ENCODE measurements at places on chromosomes 16 and 17.

- no peak for DNase-seq
Observed at GRCh38 chr16:14121872-14122271, 50.8 kb downstream of the MRTFB start.

DNA sequence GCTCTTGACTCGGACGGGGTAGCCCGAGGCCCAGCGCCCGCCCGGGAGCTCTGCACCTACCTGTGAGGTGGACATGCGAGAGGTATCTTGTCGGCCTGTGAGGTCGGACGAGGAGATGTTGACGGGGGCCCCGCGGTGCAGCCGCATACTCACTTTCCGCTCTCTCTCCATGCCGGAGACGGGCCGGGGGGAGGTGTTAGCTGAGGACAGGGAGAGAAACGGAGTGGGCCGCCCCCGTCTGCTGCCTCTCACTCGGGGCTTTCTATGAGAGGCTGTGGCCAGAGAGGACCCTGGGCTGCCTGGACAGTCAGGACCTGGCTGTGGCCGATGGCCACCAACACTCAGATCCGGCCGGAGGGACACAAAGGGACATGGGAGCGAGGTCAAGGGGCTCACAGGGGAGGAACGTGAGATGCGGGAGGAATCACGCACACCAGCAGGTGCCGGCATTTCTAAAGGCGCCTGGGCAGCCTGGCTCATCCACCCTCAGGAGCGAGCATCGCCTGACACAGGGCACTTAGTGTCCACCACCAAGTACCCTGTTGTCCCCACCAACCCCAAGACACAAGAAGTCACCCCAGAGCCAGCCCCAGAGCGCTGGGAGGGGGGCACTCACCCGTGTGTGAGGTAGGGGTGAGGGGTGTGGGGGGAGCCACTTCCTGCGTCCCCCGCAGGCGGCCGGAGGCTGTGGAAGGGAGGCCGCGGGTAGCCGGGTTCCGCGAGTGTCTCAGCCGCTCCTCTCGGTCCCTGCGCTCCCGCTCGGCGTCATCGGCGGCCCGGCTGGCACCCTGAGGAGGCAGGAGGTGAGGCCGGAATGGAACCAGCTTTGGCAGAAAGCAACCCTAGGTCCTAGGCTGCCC, 20.2 kb downstream of the SLC16A3 start:
- no peak for DNase-seq

DNA sequence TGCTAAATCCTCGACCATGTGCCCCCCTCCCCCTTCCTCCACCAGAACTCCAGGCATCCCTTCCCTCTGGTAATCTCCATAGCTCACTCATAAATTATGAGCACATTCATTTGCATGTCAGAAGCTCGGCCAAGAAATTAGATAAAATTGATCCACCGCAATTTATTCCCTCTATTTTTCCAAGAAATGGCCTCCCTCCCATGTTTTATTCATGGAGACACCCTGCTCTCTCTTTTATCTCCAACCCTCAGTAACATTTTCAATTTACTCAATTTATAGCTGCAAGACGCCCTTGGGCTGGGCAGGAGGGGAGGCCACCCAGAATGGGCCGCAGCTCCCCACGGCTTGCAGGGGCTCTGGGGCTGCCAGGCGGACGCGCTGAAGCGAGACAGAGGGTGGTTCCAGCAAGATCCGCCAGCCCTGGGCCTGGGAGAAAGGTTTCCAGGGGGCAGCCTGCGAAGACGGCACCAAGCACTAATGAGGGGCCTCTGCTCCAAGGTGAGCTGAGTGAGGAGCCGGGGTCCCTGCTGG, 54.7 kb upstream of the ZNF423 start:
- no peak for DNase-seq

DNA sequence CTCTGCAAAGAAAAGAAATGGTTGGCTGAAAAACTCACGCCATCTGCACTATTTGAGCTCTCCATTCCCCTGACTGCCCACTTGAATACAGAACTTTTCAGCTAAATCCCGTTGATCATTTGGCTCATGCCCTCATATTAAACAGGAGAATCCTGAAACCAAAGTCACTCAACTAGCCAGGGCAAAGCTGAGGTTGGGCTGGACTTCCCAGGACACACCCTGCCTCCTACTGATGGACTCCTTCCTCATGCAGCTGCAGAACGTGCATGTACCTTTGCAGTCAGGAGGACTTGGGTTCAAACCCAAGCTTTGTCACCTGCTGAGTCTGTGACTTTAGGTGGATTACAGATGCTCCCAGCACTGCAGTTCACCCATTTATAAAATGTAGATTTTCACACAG, 7.7 kb downstream of the ASIC2 start:
- DNase-seq, result no peak

- DNase-seq, result peak; percentile 12
Observed at GRCh38 chr17:16945663-16946218, 26.2 kb downstream of the TNFRSF13B start.

GRCh38 chr17:9905902-9906301, 831 bp upstream of the RCVRN start:
- no peak for DNase-seq

DNA sequence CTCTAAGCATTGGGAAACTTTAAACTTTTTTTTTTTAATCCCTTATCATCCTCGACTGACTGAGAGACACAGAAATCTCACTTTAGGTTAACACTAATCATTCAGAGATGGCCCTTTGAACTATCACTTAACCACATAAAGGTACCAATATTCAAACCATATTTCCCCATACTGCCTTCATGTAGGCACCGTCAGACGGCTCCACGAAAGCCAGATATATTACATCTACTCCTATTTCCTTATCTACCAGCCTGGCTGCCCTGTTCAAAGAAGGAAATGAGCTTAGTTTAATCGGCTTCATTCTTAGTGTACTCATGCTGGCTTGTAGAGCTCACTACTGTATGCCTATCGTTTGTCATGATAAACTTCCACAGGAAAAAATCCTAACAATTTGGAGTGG, 270.9 kb downstream of the CEP112 start:
- DNase-seq, result no peak

- peak; percentile 59 for DNase-seq
Observed at GRCh38 chr17:81926451-81927151, 934 bp downstream of the MAFG start.

DNA sequence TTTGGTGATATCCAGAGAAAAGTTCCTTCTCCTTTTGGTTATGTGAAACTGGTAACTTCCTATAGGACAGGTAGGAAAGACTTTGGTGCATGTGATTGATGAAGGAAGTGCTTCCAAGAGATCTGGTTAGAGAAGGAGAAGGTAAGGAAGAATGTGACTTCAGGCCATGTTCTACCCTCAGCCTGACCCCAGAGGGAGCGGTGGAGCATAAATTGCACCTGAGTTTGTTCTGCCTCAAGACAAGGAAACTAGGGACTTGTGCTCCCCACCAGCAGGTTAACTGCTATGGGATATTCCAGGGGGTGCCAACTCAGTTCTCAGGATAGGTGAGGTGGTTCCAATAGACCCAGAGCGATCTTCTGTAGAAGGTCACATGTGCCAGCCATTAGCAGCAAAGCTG, 299.3 kb upstream of the XYLT1 start:
- DNase-seq, result no peak

DNA sequence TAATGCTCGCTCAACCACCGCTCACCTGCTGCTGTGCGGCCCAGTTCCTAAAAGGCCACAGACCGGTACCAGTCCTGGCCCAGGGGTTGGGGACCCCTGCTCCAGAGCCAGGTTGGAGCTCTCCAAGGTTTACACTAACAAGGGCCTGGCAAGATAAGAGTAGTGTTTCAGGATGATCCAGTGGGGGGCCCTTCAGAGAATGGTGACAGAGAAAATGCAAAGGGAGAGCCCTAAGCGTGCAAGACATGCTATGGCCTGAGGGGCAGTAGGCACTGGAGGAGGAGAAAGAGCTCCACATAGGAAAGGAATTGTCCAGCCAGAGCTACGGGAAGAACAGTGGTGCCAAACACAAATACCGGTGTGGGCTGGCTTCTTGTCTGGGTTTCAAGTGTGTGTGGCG, 233.4 kb downstream of the STX8 start:
- no peak for DNase-seq

- DNase-seq, result no peak
Observed at GRCh38 chr17:5785338-5785737, 201.0 kb upstream of the NLRP1 start.

GRCh38 chr16:4110680-4111079, 5.6 kb downstream of the ADCY9 start:
- DNase-seq, result no peak

DNA sequence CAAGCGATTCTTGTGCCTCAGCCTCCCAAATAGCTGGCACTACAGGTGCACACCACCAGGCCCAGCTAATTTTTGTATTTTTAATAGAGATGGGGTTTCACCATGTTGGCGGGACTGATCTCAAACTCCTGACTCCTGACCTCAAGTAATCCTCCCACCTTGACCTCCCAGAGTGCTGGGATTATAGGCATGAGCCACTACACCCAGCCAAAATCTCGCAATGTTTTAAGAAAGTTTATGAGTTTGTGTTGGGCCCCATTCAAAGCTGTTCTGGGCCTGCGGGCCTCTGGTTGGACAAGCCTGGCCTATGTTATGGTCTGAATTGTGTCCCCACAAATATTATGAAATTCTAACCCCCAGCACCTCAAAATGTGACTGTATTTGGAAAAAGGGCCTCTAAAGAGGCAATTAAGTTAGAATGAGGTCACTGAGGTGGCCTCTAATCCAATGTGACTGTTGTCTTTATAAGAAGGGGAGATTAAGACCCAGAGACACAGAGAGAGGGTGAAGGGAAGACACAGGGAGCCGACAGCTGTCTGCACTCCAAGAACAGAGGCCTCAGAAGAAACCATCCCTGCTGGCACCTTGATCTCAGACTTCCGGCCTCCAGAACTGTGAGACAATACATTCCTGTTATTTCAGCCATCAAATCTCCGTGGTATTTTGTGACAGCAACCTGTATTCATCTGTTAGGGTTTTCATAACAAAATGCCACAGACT, 469.9 kb downstream of the HS3ST4 start:
- DNase-seq, result no peak

GRCh38 chr16:1781758-1782407, 488 bp downstream of the SPSB3 start:
- no peak for DNase-seq

- no peak for DNase-seq
Observed at GRCh38 chr16:29975811-29976511, 2.3 kb downstream of the TAOK2 start.

DNA sequence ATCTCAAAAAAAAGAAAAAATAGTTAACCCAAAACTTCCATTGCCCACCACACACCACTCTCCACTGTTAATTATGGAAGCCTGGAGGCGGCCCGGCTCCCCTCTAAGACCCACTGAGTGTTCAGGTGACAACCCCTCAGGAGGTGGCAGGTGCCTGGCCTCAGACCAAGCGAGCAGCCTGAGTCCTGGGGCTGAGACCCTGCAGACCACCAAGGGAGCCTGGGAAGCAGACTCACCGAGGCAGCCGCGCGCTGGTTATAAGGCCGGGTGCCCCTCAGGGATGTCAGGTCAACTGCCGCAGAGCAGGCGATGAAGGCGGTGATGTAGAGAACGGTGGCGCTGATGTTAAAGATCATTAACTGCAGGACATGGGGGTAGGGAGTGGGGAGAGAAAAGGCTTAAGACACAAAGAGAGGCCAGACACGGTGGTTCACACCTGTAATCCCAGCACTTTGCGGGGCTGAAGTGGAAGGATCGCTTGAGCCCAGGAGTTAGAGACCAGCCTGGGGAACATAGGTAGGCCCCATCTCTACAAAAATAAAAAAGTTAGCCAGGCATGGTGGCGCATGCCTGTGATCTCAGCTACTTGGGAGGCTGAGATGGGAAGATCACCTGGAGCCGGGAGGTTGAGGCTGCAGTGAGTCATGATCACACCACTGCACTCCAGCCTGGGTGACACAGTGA, 13.3 kb downstream of the ARL2BP start:
- no peak for DNase-seq

GRCh38 chr16:24801761-24802302, 43.9 kb upstream of the SLC5A11 start:
- no peak for DNase-seq

- no peak for DNase-seq
Observed at GRCh38 chr17:83131401-83132011, 52.1 kb downstream of the METRNL start.

- peak; percentile 51 for DNase-seq
Observed at GRCh38 chr17:81277421-81277820, 17.7 kb downstream of the SLC38A10 start.

- DNase-seq, result no peak
Observed at GRCh38 chr16:1917665-1918350, 407 bp downstream of the HS3ST6 start.

DNA sequence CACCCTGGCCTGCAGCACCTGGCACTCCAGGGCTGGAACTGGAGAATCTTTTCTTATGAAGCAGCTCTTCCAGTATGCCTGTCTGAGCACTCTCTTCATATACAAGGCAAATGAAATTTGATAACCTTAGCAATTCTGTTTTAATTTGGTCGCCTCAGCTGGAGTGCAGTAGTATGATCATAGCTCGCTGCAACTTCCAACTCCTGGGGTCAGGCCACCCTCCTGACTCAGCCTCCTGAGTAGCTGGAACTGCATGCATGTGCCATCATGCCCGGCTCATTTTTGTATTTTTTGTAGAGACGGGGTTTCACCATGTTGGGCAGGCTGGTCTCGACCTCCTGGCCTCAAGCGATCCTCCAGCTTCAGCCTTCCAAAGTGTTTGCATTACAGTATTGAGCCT, 140.8 kb upstream of the CHMP6 start:
- peak; percentile 79 for DNase-seq

GRCh38 chr17:39080421-39081078, 70.9 kb downstream of the PLXDC1 start:
- DNase-seq, result no peak

GRCh38 chr17:60944751-60945150, 267.1 kb downstream of the BCAS3 start:
- DNase-seq, result no peak

DNA sequence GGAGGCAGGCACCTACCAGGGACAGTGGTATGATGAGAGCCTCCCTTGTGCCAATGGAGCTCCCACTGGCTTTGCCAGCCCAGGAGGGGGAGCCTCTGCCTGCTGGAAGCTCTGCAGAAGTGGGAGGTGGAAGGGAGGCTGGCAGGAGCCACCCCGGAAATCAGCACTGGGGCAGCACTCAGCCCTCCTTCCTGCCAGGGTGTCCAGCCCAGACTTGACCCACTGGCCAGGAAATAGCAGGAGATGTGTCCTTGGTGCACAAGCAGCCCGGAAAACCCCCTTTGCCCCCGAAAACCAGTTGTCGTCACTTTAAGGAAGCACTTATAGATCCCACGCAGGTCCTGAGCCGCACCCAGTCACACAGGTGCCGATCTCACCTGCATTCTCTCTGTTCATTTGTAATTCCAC, 49.3 kb upstream of the CACNG4 start:
- DNase-seq, result peak; percentile 16

DNA sequence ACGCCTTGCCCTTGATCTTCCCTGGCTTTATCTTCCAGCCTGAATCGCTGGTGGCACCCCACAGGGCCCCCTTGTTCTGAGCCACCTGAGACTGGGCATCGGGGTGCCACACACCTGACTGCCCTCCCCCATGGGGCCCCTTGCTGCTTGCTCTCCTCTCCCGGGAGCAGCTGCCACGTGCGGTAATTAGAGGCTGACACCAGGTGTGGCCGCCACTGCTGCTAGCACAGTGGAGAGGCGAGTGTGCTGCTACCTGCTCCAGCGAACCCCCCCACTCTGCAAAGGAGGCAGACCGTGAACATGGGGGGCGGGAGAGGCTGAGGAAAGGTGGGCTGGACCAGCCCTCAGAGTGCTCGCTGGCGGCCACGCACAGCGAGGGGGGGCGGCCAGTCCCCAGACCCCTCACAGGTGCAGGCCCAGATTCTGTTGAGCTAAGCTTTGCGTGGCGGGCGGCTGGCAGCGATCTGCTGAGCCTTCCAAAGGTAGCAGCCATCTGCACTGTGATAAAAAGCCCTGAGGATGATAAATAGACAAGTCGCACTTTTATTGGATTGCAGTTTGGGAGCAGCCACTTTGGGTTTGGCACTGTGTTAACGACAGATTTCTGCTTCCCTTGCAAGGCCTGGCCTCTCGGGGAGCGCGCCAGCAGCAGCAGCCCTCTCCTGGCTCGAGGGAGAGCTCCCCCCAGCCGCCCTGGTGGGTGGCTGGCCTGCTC, 167.9 kb upstream of the GSE1 start:
- peak; percentile 91 for DNase-seq

Data from NCI-H345 (cell line).